HepG2 (cell line): ENCODE measurements at places on chromosomes 7 and 10. TPM values are rescaled to one million over a fixed set of nuclear protein-coding genes. Genes with fewer than 3 reads are reported as not detected.

Gene SPDYE2B
- total RNA-seq, result not detected in 2 replicates

Gene MOGAT3
- 5.5 and 22.5 TPM in 2 replicates for total RNA-seq

Gene BTAF1
- total RNA-seq, result 31.6 and 38.6 TPM in 2 replicates

Gene NEBL
- not detected in 2 replicates for total RNA-seq

- H3K27ac ChIP-seq, result peak overlapping the region; percentile 81
- peaks cover 59% of the 10 kb centered on the region for H3K4me1 ChIP-seq
- H3K36me3 ChIP-seq, result peaks cover 6% of the 10 kb centered on the region
- no peak for DNase-seq
Measured at GRCh38 chr10:119653209-119653608, 2.0 kb downstream of the BAG3 start.

DNA sequence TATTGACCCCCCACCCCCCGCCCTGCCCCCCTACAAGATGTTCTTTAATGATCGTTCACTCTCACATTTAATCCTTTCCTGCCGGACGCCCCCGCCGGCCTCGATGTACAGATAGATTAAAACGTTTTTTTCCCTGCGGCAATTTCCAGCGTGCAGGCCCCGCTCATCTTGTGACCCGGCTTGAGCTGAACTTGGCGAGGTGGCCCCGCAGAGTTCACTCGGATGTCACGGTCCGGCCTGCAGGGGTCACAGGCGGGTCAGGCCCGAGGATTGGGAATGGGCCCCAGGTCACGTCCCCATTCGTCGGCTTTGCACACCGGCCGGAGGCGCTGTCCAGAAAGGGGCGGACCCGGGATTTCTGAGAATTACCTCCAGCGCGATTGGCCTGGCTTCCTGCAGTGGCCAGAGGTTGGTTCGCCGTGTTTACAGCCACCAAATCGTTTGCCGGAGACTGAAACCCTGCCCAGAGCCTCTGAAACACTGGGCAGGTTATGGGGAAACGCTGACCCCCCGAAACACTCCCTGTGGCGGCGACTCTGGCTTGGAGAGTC, 1.9 kb upstream of the CYP26A1 start:
- peaks cover 29% of the 10 kb centered on the region for H3K4me1 ChIP-seq
- no peak overlapping the region for H3K27ac ChIP-seq
- H3K36me3 ChIP-seq, result no peaks in the 10 kb centered on the region
- DNase-seq, result peak; percentile 70
- peaks cover 11% of the 10 kb centered on the region for H3K27me3 ChIP-seq

DNA sequence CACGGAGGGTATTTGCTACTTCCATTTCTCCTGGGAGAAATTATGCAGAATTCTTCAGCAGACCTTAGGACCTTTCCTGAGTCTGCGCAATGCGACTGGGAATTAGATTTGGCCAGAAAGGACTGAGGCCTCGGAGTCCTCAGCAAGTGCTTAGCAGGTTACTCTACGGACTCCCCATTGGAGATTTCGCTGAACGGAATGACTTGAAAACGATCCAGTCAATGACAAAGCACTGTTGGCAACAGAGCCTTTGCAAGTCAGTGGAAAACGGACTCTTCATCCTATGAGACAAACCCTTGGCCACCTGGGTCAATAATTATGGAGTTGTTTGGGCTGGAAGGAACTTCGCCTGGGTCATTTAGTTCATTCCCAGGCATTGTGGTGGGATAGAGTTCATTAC, 107.4 kb downstream of the FAM204A start:
- H3K4me3 ChIP-seq, result no peak overlapping the region
- DNase-seq, result no peak
- peaks cover 3% of the 10 kb centered on the region; the same call in 1 of the 2 replicates for H3K27me3 ChIP-seq
- H3K27ac ChIP-seq, result no peak overlapping the region
- H3K36me3 ChIP-seq, result no peaks in the 10 kb centered on the region

Gene SNX13
- total RNA-seq, result 32.3 and 35.7 TPM in 2 replicates

DNA sequence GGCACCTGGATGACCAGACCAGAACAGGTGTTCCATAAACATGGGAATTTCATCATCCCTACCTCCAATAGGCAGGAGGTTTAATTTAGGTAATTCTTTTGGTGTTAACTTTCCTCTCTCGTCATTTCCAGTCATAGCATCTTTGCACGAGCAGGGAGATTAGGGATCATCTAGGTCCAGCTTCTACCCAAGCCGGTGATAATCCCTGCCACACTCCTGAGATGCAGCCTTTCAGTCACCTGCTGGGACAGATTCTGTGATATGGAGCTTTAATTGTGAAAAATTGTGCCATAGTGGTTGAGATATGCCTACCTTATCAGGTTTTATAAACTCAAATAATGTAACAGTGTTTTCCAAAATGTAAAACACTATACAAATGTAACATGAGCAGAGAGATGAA, 191.8 kb upstream of the AOAH start:
- H3K27me3 ChIP-seq, result no peaks in the 10 kb centered on the region
- H3K27ac ChIP-seq, result no peak overlapping the region
- no peak for DNase-seq
- peaks cover 7% of the 10 kb centered on the region; the same call in 1 of the 2 replicates for H3K4me1 ChIP-seq

DNA sequence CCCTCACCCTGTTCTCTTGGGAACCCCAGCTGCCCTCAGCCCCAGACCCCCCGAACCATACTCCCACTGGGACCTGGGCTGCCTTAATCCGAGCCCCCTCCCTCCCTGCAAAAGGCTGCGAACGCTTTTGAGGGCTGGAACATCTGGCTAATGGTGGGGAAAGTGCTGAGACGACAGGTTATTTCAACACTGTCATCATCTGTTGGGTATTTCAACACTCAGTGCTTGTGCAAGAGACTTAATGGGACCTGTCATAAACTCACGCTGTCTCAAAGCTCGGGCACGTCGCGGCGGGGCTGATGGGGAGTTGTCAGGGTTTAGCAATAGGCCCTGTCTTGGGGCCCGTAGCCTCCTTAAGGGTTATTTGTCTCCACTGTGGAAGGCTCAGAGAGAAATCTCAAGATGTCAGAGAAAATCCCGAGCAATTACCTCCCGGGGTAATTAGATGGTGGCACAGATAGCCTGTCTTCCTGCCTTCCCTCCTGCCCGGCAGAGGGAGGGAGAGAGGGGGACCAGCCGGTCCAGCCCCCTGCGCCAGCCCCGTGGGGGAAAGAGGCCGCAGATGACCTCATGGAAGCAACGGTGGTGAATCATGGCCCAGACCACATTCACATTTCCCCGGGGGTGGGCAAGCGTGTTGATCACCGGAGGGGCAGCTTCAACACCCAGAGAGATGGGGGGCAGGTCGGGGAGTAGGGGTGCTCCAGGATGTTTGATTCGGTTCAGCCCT, 88.7 kb upstream of the MYL10 start:
- H3K36me3 ChIP-seq, result no peaks in the 10 kb centered on the region
- peak; percentile 69 for DNase-seq
- peaks cover 25% of the 10 kb centered on the region for H3K4me1 ChIP-seq
- no peak overlapping the region for H3K27ac ChIP-seq

DNA sequence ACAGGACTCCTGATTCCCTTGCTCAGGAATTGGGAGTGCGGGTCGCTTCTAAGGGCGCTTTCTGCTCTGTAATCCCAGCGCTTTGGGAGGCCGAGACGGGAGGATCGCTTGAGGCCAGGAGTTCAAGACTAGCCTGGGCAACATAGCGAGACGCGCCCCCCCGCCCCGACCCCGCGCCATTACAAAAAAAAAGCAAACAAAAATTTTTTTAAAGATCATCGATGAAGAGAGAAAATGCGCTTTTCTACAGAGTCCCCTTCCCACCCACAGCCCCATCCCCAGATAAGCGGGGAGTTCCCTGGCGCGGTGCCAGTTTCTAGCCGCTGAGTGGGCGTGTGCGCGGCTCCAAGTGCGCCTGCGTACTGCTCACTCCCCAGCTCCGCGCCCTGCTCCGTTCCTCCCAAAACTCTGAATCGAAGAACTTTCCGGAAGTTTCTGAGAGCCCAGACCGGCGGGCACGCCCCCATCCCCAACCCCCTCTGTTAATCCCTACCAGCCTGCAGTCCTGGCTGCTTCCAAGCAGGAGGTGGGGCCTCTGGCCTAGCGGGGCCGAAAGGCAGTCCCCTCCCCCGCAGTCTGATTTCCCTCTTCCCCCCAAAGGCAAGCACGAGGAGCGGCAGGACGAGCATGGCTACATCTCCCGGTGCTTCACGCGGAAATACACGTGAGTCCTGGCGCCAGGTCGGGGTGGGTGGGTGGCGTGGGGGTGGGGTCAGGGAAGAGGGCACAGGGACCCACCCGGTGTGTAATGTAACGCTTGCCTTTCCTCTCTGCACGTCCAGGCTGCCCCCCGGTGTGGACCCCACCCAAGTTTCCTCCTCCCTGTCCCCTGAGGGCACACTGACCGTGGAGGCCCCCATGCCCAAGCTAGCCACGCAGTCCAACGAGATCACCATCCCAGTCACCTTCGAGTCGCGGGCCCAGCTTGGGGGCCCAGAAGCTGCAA, 1.0 kb downstream of the HSPB1 start:
- DNase-seq, result peak; percentile 86
- H3K27me3 ChIP-seq, result no peaks in the 10 kb centered on the region
- peaks cover 72% of the 10 kb centered on the region for H3K4me1 ChIP-seq
- peak overlapping the region; percentile 64 for H3K4me3 ChIP-seq

GRCh38 chr7:155835446-155836215, 23.4 kb upstream of the SHH start:
- H3K4me3 ChIP-seq, result no peak overlapping the region
- H3K27ac ChIP-seq, result no peak overlapping the region
- H3K4me1 ChIP-seq, result peaks cover 20% of the 10 kb centered on the region
- peaks cover 10% of the 10 kb centered on the region for H3K27me3 ChIP-seq
- H3K36me3 ChIP-seq, result no peaks in the 10 kb centered on the region

DNA sequence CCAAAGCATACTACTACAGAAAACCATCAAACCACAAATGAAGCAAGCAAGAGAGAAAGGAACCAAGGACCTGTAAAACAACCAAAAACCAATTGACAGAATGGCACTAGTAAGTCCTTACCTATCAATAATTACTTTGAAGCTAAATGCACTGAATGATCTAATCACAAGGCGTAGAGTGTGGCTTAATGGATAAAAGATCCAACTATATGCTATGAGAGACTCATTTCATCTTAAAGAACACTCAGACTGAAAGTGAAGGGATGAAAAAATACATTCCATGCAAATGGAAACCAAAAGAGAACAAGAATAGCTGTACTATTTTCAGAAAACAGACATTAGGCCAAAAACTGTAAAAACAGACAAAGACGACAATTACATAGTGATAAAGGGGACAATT, 70.7 kb downstream of the CRPPA start:
- DNase-seq, result no peak
- H3K4me3 ChIP-seq, result no peak overlapping the region
- no peak overlapping the region for H3K27ac ChIP-seq
- H3K36me3 ChIP-seq, result no peaks in the 10 kb centered on the region
- H3K27me3 ChIP-seq, result no peaks in the 10 kb centered on the region

Gene POU6F2
- total RNA-seq, result not detected in 2 replicates

DNA sequence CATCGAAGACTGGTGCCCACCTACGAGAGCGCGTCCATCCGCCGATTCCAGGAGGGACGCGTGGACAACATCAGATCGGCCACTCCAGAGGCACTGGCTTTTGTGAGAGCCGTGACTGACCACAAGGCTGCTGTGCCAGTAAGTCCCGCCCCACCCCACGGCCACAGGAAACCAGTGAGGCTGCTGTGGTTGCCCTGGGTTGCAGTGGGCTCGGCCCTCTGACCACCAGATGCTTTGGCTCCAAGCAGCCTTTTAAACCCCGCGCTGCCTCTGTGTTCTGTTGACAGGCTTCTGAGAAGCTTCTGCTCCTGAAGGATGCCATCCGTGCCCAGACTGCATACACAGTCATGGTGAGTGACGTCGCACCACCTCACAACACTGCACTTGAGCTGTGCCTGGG, 24.4 kb upstream of the C10orf53 start:
- peaks cover 7% of the 10 kb centered on the region; the same call in 1 of the 3 replicates for H3K27me3 ChIP-seq
- H3K4me1 ChIP-seq, result peaks cover 13% of the 10 kb centered on the region
- DNase-seq, result no peak
- no peak overlapping the region for H3K4me3 ChIP-seq
- H3K36me3 ChIP-seq, result no peaks in the 10 kb centered on the region

- no peak overlapping the region for H3K4me3 ChIP-seq
- H3K27me3 ChIP-seq, result no peaks in the 10 kb centered on the region
- H3K36me3 ChIP-seq, result peaks cover 91% of the 10 kb centered on the region
- H3K4me1 ChIP-seq, result peaks cover 4% of the 10 kb centered on the region; the same call in 1 of the 2 replicates
- H3K27ac ChIP-seq, result no peak overlapping the region
Measured at GRCh38 chr7:47300472-47301104, 281.3 kb downstream of the TNS3 start.

DNA sequence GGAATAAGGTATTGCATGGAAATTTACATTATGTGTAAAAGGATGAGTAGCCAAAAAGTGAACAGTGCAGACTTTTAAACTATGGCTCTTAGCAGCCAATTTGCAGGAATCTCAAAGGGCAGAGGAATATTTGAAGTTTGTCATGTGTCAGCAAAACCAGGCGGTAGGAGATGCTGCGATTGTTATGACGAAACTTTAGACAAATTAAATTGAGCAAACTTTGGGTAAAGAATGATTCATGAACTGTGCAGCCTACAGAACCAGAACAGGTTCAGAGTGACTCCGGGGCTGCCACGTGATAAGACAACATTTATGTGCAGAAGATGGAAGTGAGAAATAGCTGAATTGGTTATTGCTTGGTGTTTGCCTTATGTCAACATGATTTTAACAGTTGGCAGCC, 39.2 kb upstream of the CCDC6 start:
- no peak for DNase-seq
- no peak overlapping the region for H3K4me3 ChIP-seq
- no peaks in the 10 kb centered on the region for H3K36me3 ChIP-seq
- H3K27me3 ChIP-seq, result no peaks in the 10 kb centered on the region
- no peak overlapping the region for H3K27ac ChIP-seq

Gene SNX10
- 26.0 and 43.1 TPM in 2 replicates for total RNA-seq

- no peaks in the 10 kb centered on the region for H3K27me3 ChIP-seq
- no peaks in the 10 kb centered on the region for H3K36me3 ChIP-seq
- no peak overlapping the region for H3K4me3 ChIP-seq
- H3K27ac ChIP-seq, result no peak overlapping the region
- no peaks in the 10 kb centered on the region for H3K4me1 ChIP-seq
Measured at GRCh38 chr7:24395512-24395911, 111.5 kb downstream of the NPY start.

DNA sequence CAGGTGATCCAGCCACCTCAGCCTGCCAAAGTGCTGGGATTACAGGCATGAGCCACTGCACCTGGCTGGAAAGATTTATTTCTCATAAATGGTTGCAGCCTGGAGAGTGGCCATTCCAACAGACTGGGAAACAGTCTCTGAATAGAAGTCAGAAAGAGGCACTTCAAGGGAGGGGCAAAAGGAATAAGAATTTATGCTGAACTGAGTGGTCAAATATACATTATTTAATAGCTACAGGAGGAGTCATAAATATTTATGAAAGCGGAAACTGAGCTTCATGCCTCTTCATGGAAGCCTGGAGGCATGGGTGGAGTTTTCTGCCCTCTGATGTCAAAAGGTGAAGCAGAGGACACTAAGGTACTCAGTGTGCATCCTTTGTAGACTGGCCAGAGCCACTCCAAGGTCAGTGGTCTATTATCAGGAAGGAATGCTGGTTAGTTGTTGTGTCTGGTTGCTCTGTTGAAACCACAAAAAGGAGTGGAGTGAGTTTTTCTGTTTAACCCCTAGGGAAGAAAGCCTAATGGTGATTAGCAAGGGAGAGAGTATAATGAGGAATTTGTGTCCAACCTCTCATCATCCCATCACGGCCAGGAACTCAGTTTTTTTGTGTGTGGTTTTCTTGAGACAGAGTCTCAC, 9.3 kb upstream of the NRBF2 start:
- DNase-seq, result no peak
- no peaks in the 10 kb centered on the region for H3K4me1 ChIP-seq
- no peaks in the 10 kb centered on the region for H3K27me3 ChIP-seq
- H3K4me3 ChIP-seq, result no peak overlapping the region
- H3K36me3 ChIP-seq, result no peaks in the 10 kb centered on the region

Gene TUBAL3
- total RNA-seq, result 0.07 TPM in 1 of 2 replicates, not detected in the other

- H3K4me1 ChIP-seq, result peaks cover 23% of the 10 kb centered on the region
- H3K4me3 ChIP-seq, result no peak overlapping the region
- H3K27me3 ChIP-seq, result peaks cover 7% of the 10 kb centered on the region; the same call in 1 of the 3 replicates
- no peaks in the 10 kb centered on the region for H3K36me3 ChIP-seq
- no peak overlapping the region for H3K27ac ChIP-seq
Measured at GRCh38 chr7:139953229-139953628, 109.5 kb downstream of the PARP12 start.

Gene WNT8B
- total RNA-seq, result 0.07 TPM in 1 of 2 replicates, not detected in the other
